Activated T-cell treated with anti-CD3 and anti-CD28 coated beads for 1 hour (primary cell): ENCODE measurements at places on chromosomes 13 and 19.

- no peak for DNase-seq
These were observed 9.3 kb upstream of the SYT5 start for GRCh38 chr19:55189403-55189835.

DNA sequence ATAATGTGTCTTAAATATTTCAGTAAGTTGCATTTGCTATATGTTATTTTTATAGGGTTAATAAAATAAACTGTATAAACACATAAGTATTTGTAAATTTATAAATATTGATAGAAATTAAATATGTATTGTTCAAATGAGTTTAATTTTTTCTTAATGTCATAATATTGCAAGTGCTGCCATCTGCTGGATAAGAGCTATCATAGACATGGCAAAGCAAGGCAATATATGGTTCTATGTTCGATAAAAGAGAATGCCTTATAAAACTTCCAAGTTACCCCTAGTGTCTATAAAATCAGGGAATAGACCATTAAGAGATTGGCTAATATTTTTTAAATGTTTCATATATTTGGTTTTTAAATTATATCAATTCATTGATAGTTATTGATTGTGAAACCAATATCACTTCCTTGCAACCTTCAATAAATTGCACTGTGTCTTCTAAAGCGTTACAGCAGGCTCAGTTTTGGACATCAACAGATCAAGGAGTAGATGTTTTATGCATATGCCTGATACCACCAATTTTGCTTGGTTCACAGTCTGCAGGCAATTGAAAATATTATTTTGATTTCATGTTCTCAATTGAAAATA is 29.0 kb upstream of the SLITRK6 start:
- DNase-seq, result no peak

DNA sequence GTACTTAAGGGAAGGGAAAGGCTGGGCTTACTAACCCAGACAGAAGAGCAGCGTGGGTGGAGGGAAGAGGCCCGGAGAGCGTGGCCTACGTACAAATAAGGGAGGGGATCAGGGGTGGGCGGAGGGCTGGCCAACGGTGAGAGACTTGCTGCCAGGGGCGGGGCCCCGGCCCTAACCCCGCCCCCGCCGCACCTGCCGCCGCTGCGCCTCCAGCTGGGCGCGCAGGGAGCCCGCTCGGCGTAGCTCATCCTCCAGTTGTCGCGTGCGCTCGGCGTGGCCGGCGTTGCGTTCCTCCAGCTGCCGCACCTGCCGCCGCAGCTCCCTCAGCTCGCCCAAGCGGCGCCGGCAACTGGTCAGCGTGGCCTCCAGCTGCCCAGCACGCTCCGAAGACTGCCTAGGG is 5.7 kb downstream of the HOOK2 start:
- no peak for DNase-seq

GRCh38 chr13:77807431-77808135 is 110.1 kb downstream of the SLAIN1 start:
- DNase-seq, result no peak

DNA sequence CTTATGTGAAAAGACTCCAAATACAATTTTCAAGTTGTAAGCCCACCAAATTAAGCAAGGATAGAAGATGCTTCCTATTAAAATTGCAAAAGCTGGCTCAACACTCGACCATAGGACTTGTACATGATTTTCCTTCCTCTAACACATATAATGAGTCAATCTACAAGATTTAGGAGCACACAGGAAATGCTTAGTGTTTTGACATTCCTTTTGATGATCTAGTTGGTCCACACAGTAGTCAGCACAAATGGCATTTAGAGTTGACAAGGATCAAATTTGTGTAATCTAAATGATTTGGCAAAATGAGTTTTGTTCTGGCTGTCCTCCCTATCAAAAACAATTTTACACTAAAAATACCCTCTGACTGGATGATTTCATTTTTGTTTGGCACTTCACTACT is 340.2 kb downstream of the DIAPH3 start:
- DNase-seq, result no peak

DNA sequence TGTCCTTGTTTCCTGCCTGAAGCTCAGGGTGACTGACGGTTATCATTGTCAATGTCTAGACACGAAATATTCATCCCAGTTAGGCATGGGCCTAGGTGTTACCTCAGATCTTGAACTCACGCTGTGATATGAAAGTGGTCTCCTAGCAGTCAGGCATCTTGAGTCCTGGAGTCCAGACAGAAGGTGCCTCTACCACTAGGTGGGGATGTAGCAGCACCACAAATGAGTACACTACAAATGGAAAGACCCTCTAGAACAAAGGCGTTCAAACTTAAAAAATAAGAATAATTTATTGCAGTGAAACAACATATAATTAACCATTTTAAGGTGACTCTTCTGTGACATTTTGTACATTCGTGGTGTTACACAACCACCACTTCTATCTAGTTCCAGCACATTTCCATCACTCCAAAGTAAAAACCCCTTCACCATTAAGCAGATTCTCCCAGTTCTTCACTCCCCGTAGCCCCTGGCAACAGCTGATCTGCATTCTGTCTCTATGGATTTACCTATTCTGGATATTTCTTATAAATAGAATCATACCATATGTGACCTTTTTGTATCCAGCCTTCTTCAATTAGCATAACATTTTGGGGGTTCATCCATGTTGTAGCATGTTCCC is 11.9 kb upstream of the FRY start:
- DNase-seq, result no peak

GRCh38 chr13:39929583-39929982 is 274.1 kb downstream of the COG6 start:
- no peak for DNase-seq

DNA sequence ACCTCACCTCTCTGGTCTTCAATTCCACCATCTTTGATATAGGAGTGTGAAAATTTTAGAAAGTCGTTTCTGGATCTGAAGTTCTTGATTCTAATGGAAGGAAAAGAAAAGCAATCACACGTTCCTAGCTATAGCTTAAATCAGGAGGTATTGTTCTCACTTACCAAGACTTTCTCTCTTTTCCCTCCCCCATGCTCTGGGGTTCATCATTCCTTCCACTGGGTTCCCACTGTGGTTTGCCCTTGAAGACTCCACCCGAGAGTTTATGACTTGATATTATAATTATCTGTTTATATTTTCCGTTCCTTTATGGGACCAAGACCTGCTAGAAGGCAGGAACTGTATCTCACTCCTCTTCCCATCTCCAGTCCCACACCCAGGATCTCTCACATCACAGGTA is 76.6 kb downstream of the AKAP11 start:
- DNase-seq, result no peak
